ENCODE measurements at places on chromosomes 3 and 15.

GRCh38 chr3:169663951-169664820, 674 bp upstream of the MECOM start:
- H3K4me3 ChIP-seq: peak overlapping the region; percentile 69
- H3K27ac ChIP-seq: peak overlapping the region; percentile 97
- no peaks in the 10 kb centered on the region for H3K4me1 ChIP-seq
- no peaks in the 10 kb centered on the region for H3K36me3 ChIP-seq
- DNase-seq: no peak
- no peaks in the 10 kb centered on the region for H3K27me3 ChIP-seq

DNA sequence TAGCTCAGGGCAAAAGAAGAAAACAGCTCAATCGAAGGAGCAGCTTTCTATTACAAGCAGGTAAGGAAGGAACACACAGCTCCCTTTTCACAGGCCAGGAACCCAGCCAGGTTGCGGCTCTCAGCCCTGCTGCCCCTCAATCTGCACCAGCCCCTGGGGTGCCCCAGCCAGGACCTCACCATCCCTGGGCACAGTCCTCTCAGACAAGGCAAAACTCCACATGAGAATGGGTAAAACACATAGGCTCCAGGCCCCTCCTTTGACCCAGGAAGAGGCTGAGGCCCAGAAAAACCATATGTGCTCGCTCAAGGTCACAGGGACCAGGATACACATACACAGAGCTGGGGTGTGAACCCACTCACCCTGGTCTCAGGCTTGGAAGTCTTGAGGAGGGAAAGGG, 178.7 kb upstream of the TLE3 start:
- no peak overlapping the region for H3K4me3 ChIP-seq
- H3K4me1 ChIP-seq: peaks cover 6% of the 10 kb centered on the region
- no peaks in the 10 kb centered on the region for H3K27me3 ChIP-seq
- H3K36me3 ChIP-seq: no peaks in the 10 kb centered on the region

DNA sequence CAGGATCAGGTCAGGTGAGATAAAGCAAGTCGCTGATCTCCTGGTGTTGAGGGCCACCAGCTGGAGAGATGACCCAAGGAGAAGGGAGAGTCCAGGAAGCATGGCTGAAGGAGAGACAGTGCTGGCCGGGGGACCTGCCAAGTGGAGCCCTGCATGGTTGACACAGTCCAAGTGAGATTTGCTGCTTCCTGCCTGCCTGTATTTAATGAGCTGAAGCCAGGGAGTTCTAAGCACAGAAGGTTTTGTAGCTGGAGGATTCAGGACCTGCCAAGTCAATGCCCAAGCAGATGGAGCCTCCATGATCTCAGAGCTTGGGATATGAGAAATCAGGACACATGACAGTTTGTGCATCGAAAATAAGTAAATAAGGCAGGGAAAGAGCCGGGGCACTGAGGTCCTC, 125.6 kb downstream of the SRGAP3 start:
- no peak overlapping the region for H3K27ac ChIP-seq
- DNase-seq: no peak
- H3K4me3 ChIP-seq: no peak overlapping the region
- no peaks in the 10 kb centered on the region for H3K27me3 ChIP-seq

GRCh38 chr3:55524565-55525244, 37.6 kb upstream of the WNT5A start:
- no peaks in the 10 kb centered on the region for H3K36me3 ChIP-seq
- H3K4me3 ChIP-seq: no peak overlapping the region
- no peaks in the 10 kb centered on the region for H3K4me1 ChIP-seq
- no peak overlapping the region for H3K27ac ChIP-seq
- no peak for DNase-seq

DNA sequence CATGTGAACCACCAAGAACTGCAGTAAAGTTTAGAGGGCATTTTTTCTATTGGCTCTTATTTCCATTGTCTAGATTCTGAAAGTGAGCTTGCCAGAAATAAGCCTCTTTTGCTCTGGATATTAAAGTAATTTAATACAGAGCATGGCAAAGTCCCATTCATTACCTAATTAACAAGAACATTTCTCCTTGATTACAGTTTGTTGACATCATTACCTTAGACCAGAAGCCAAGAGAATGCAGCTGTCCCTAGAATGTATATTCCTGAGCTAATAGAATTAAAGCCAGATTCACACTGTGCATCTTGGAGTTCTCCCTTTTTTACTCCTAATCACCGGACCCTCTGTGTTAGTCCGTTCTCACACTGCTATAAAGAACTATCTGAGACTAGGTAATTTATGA, 46.4 kb upstream of the TM4SF4 start:
- no peak overlapping the region for H3K27ac ChIP-seq
- no peaks in the 10 kb centered on the region for H3K36me3 ChIP-seq
- DNase-seq: no peak
- H3K4me3 ChIP-seq: no peak overlapping the region

DNA sequence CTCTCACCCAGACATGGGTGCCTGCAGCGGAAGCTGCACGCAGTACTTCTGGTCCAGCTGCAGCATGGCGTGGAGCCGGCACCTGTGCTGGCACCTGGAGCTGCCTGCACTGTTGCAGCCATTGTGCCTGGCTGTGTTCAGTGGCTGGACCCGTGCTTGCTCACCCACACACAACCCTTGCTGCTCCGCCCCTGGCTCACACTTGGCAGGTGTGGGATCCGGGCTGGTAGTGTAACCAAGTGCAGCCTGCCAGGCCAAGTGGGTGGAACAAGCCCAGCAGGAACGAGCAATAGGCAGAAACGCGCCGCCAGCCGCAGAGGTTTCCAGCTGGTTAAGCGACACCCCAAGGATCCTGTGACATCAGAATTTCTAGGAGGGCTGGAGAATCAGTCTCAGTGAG, 11.2 kb upstream of the SCAPER start:
- H3K36me3 ChIP-seq: no peaks in the 10 kb centered on the region
- H3K27me3 ChIP-seq: no peaks in the 10 kb centered on the region
- no peak for DNase-seq

GRCh38 chr15:43008150-43008549, 87.6 kb upstream of the TTBK2 start:
- peaks cover 55% of the 10 kb centered on the region for H3K36me3 ChIP-seq
- no peak overlapping the region for H3K27ac ChIP-seq
- H3K27me3 ChIP-seq: no peaks in the 10 kb centered on the region
- no peak for DNase-seq

GRCh38 chr3:191393146-191393545, 62.8 kb upstream of the UTS2B start:
- no peaks in the 10 kb centered on the region for H3K27me3 ChIP-seq
- no peak for DNase-seq
- H3K4me3 ChIP-seq: no peak overlapping the region
- H3K36me3 ChIP-seq: peaks cover 52% of the 10 kb centered on the region
- no peak overlapping the region for H3K27ac ChIP-seq

DNA sequence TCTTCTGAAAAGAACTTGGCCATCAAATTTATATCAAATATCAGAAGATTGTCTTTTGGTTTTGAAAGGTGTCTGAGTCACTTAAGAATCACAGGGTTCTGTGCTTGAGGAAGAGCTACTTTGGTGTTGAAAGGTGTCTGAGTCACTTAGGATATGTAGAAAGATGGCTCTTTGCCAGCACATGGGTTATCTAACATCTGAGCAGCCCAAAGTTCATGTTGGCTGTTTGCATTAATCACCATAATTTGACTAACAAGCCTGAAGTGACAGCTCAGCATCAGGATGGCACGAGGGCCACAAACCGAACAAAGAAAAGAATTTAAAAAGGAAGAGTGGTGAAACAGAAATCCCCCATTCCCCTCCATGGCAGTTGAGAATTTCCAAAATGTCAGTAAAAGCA, 190.5 kb upstream of the CMC1 start:
- DNase-seq: no peak
- H3K36me3 ChIP-seq: no peaks in the 10 kb centered on the region
- H3K4me3 ChIP-seq: no peak overlapping the region
- no peaks in the 10 kb centered on the region for H3K27me3 ChIP-seq
- no peak overlapping the region for H3K27ac ChIP-seq

DNA sequence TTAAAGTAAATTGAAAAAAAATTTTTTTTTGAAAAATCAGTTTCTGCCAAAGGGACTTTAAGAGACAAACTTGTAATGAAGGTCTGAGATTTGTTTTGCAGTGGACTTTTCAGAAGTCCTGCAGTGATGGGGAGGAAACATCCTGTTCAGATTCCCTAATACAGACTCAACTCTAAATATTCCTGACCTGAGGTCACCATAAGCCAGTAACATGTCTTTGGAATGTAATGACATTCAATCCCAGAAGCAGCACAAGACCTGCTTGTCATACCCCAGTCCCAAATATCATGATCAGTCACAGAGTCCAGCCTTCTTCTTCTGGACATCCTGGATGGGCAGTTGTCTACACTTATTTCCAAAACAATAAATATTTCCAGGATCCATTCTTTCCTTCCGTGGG, 53.6 kb downstream of the TMEM39A start:
- peaks cover 42% of the 10 kb centered on the region for H3K36me3 ChIP-seq
- no peak overlapping the region for H3K27ac ChIP-seq
- no peaks in the 10 kb centered on the region for H3K4me1 ChIP-seq
- H3K27me3 ChIP-seq: no peaks in the 10 kb centered on the region
- no peak for DNase-seq

- H3K27me3 ChIP-seq: no peaks in the 10 kb centered on the region
- H3K4me1 ChIP-seq: no peaks in the 10 kb centered on the region
- no peak overlapping the region for H3K27ac ChIP-seq
- no peaks in the 10 kb centered on the region for H3K36me3 ChIP-seq
- DNase-seq: no peak
These were observed 373.1 kb downstream of the MFSD1 start for GRCh38 chr3:159174715-159175692.

- H3K27me3 ChIP-seq: no peaks in the 10 kb centered on the region
- H3K4me3 ChIP-seq: peak overlapping the region; percentile 85
- no peak for DNase-seq
- H3K36me3 ChIP-seq: no peaks in the 10 kb centered on the region
- no peaks in the 10 kb centered on the region for H3K4me1 ChIP-seq
These were observed 2.6 kb upstream of the FOXP1 start for GRCh38 chr3:71585887-71586809.

GRCh38 chr3:122674339-122674738, 6.3 kb upstream of the PARP14 start:
- no peak overlapping the region for H3K27ac ChIP-seq
- H3K27me3 ChIP-seq: no peaks in the 10 kb centered on the region
- H3K4me1 ChIP-seq: no peaks in the 10 kb centered on the region
- no peaks in the 10 kb centered on the region for H3K36me3 ChIP-seq
- DNase-seq: no peak

- no peak overlapping the region for H3K27ac ChIP-seq
- H3K4me3 ChIP-seq: no peak overlapping the region
- H3K36me3 ChIP-seq: peaks cover 27% of the 10 kb centered on the region
- no peak for DNase-seq
- H3K4me1 ChIP-seq: no peaks in the 10 kb centered on the region
- H3K27me3 ChIP-seq: no peaks in the 10 kb centered on the region
These were observed 70.1 kb downstream of the UQCC5 start for GRCh38 chr3:52606373-52607085.

GRCh38 chr15:93158097-93158900, 69.3 kb upstream of the RGMA start:
- H3K27me3 ChIP-seq: no peaks in the 10 kb centered on the region
- no peaks in the 10 kb centered on the region for H3K4me1 ChIP-seq
- H3K4me3 ChIP-seq: no peak overlapping the region
- H3K27ac ChIP-seq: no peak overlapping the region
- H3K36me3 ChIP-seq: no peaks in the 10 kb centered on the region

- no peak overlapping the region for H3K27ac ChIP-seq
- H3K4me1 ChIP-seq: no peaks in the 10 kb centered on the region
- no peaks in the 10 kb centered on the region for H3K36me3 ChIP-seq
These were observed 339.1 kb downstream of the TIGIT start for GRCh38 chr3:114632757-114633424.

- peaks cover 2% of the 10 kb centered on the region for H3K4me1 ChIP-seq
- no peaks in the 10 kb centered on the region for H3K36me3 ChIP-seq
- DNase-seq: no peak
- H3K27me3 ChIP-seq: no peaks in the 10 kb centered on the region
- H3K27ac ChIP-seq: no peak overlapping the region
These were observed 81.7 kb upstream of the POU1F1 start for GRCh38 chr3:87358066-87358465.

DNA sequence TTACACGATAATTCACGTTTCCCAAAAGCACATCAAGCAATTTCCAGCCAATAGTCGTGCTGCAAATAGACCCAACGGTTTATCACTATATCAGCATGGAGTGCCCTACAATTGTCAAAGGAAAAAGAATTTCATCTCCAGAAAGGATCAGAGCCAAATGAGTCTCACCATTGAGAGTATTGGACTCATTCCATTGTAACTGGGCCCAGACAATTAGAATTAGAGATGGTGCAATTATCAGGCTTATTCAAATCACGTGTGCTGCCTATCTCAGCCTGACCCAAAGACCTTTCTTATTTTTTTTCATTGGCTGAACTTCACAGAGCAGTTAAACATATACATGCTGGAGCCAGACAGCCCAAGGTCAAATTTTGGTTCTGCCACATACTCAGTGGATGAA, 87.0 kb upstream of the LRTM1 start:
- H3K36me3 ChIP-seq: no peaks in the 10 kb centered on the region
- no peaks in the 10 kb centered on the region for H3K4me1 ChIP-seq
- no peak overlapping the region for H3K4me3 ChIP-seq
- no peak for DNase-seq
- no peak overlapping the region for H3K27ac ChIP-seq

GRCh38 chr3:114081037-114081436, 24.5 kb downstream of the QTRT2 start:
- H3K4me1 ChIP-seq: no peaks in the 10 kb centered on the region
- no peaks in the 10 kb centered on the region for H3K27me3 ChIP-seq
- peak overlapping the region; percentile 30 for H3K27ac ChIP-seq
- H3K4me3 ChIP-seq: no peak overlapping the region

- no peaks in the 10 kb centered on the region for H3K27me3 ChIP-seq
- DNase-seq: no peak
- H3K4me3 ChIP-seq: no peak overlapping the region
- H3K36me3 ChIP-seq: no peaks in the 10 kb centered on the region
- no peak overlapping the region for H3K27ac ChIP-seq
These were observed 264.8 kb downstream of the CLSTN2 start for GRCh38 chr3:140199743-140200142.

DNA sequence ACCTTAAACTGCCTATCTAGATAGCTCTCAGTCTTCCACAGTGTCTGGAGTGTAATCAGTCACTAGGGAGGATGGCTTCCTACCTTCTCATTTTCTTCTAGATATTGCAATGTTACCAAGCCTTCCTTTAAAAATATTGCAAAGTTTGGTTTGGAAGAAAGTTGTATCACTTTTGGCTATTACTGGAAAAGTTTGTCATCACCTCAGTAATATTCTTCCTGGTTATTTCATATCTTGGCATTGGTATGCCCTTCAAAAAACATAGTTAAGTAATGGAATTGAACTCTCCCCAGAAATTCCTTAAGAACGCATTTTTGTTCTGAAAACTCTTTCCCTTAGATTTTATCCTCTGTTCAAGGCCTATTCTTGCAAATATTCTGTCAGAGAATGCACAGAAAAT, 179.3 kb upstream of the MME start:
- H3K4me3 ChIP-seq: no peak overlapping the region
- H3K36me3 ChIP-seq: no peaks in the 10 kb centered on the region
- DNase-seq: no peak
- no peak overlapping the region for H3K27ac ChIP-seq
- no peaks in the 10 kb centered on the region for H3K4me1 ChIP-seq

- H3K27ac ChIP-seq: no peak overlapping the region
- H3K4me3 ChIP-seq: no peak overlapping the region
- H3K4me1 ChIP-seq: no peaks in the 10 kb centered on the region
- H3K27me3 ChIP-seq: no peaks in the 10 kb centered on the region
- no peaks in the 10 kb centered on the region for H3K36me3 ChIP-seq
These were observed 7.3 kb upstream of the MINDY4B start for GRCh38 chr3:150912501-150912900.

- no peaks in the 10 kb centered on the region for H3K27me3 ChIP-seq
- no peak overlapping the region for H3K4me3 ChIP-seq
- H3K36me3 ChIP-seq: peaks cover 100% of the 10 kb centered on the region
These were observed 17.5 kb upstream of the CPNE9 start for GRCh38 chr3:9686050-9686550.

- H3K4me3 ChIP-seq: no peak overlapping the region
- H3K36me3 ChIP-seq: peaks cover 17% of the 10 kb centered on the region
- no peak overlapping the region for H3K27ac ChIP-seq
- H3K4me1 ChIP-seq: no peaks in the 10 kb centered on the region
These were observed 20.1 kb downstream of the TIPARP start for GRCh38 chr3:156694536-156694935.

All from ascending aorta (tissue), 2 donors.